ENCODE measurements at places on chromosomes 3 and 15.

DNA sequence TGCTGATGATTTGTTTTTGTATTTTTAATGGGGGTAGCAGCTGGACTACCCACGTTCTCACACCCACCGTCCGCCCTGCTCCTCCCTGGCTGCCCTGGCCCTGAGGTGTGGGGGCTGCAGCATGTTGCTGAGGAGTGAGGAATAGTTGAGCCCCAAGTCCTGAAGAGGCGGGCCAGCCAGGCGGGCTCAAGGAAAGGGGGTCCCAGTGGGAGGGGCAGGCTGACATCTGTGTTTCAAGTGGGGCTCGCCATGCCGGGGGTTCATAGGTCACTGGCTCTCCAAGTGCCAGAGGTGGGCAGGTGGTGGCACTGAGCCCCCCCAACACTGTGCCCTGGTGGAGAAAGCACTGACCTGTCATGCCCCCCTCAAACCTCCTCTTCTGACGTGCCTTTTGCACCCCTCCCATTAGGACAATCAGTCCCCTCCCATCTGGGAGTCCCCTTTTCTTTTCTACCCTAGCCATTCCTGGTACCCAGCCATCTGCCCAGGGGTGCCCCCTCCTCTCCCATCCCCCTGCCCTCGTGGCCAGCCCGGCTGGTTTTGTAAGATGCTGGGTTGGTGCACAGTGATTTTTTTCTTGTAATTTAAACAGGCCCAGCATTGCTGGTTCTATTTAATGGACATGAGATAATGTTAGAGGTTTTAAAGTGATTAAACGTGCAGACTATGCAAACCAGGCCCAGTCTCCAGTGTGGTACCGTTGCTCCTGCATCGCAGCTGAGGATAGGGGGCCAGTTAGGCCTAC, 1.4 kb upstream of the FES start:
- no peak for DNase-seq

DNA sequence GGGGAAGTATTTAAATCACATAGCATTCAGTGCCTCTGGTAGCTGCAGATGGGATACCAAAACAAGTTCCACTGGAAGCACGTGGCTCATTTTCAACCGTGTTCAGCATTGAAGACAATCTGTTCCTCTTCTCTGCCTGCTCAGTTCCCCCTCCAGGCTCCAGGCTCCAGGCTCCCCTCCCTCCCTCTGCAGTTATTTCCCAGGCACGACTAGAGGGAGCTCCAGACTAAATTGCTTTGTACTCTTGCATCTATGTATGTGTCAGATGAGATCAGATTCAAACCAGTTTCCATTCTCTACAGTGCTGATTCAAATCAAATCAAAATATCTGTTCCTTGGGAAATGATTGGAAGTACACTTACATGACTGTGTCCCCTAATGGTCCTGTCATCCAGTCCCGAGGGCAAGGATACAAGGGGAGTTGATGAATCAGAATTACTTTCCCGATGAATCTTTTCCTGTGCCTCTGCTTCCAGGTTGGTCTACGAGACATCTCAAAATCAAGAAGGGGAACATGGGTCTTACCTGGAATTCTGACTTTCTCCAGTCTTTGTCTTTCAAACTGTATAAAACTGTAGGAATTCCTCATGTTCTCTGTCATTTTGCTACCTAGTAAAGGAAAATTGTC, 600.5 kb downstream of the EDEM1 start:
- no peak for DNase-seq

DNA sequence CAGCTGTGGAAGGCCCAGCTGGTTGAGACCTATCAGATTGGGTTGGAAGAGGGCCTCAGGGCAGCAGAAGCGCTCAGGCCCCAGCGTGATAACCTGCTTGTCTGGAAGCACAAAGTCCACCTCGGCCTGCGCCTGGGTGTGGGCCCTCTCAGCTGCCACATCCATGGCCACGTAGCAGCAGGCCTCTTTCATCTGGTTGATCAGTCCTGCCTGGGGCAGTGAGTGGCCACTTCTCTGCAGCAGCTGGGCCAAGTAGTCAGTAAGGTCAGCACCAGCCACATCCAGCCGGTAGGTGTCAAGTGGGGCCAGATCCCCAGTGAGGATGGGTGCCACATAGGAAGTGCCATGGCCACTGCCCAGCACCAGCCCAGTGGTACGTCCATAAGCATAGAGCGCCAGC, 3.9 kb upstream of the CAMKV start:
- DNase-seq, result no peak

DNA sequence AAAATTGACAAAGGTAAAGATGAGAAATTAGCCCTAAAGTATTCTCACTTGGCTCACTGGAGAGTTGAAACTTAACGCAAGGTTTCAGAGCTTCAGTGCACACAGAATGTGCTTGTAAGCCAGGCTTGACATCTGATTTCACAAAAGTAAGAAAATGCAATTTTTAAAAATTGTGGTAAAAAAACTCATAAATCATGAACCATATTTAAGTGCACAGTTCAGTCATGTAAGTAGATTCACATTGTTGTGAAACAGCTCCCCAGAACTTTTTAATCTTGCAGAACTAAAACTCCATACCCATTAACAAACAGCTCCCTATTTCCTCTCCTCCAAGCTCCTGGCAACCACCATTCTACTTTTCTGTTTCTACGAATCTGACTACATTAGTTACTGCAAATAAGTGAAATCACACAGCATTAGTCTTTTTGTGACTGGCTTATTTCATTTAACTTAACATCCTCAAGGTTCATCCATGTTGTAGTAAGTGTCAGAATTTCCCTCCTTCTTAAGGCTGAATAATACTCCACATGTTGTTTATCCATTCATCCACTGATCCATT, 14.5 kb downstream of the RTP3 start:
- DNase-seq, result no peak

DNA sequence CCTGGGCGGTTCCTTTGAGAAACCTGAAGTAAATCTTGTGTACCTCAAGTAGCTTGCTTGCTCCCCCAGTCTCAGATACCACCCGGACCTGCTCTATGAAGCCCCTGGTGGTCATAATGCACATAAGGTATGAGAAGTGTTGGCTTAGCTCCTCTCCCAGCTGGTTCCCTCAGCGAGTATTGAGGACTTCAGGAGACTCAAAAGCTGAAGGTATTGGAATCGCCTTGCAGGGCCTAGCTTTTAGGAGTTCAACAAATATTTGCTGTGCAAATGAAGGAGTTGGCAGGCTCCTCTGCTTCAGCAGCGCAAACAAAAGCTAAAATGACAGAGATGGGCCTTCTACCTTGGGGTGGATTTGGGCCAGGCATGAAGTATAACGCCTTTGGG, 1.7 kb downstream of the CMTM8 start:
- DNase-seq, result no peak

- no peak for DNase-seq
These were observed 39.8 kb downstream of the MUC20 start for GRCh38 chr3:195760345-195761122.

GRCh38 chr3:106255870-106256248, 387.0 kb upstream of the CBLB start:
- no peak for DNase-seq

DNA sequence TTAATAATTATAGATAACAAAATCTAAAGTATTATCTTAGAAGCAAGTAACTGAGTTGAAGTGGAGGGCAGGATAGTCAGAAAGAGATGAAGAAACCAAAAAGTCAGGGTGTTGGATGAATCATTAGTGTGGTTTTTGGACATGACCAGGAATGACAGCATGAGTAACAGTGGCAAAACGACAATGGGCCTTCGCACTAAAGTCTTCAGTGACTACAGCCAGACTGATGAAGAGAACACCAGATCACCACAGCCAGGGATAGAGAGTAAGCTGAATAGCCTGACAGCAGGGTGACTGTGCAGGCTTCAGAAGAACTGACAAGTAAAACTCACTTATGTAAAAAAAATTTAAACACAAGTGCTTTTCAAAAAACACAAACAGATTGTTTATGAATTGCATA, 96.0 kb upstream of the MELTF start:
- DNase-seq, result no peak

All from stimulated activated CD8-positive, alpha-beta memory T cell treated with anti-CD3 and anti-CD28 coated beads, Interleukin-4, amount 100 ng/mL, for 4 hours (primary cell).